ENCODE measurements at places on chromosomes 12 and 14.

DNA sequence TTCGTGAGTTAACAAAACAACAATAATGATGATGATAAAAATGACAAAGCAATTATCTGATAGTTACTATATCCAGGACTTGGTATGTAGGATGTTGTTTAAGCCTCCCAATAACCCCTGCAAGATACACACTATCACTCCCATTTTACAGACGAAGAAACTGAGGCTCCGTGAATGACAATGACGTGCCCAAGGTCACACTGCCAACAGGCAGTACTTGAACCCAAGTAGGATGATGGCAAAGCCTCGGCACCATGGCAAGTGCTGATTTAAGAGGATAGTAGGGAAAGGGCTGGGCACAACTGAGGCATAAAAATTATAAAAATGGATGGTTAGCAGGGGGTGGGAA, 226.8 kb upstream of the LHX5 start:
- DNase-seq: no peak

DNA sequence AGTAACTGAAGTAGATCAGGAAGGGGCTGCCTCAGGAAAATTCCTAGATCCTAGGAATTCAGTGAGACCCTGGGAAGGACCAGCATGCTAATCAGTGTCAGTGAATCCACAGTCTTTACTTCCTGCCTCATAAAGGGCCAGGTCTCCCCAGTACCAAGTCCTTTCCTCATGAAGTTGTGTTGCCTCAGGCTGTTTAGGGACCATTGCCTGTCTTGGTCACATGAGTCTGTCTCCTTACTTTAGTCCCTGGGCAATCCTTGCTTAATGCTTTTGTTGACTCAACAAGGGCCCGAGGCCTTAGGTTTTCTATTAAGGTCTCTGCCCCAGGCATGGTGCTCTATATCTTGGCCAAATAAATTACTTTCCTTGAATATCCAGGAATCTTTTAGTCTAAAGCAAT, 16.1 kb upstream of the ATF1 start:
- no peak for DNase-seq

DNA sequence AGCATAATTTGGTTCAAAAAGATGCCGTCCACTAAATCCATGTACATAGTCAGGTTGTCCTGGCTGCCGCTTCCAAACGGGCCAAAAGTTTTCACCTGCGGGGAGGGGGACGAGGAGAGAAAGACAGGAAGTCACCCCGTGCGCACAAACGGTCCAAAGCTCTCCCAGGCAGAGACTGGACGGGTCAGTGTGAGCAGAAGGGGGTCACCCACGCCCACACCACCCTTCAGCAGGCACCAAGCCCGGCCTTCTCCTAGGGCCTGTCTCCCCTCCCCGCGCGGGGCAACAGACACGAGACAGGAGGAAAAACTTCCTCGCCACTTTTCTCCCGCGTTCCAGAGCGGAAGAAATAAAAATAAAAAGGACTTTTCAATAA, 888 bp downstream of the CCDC88C start:
- DNase-seq: no peak

GRCh38 chr14:59301354-59301753, 112.9 kb downstream of the DAAM1 start:
- DNase-seq: no peak

DNA sequence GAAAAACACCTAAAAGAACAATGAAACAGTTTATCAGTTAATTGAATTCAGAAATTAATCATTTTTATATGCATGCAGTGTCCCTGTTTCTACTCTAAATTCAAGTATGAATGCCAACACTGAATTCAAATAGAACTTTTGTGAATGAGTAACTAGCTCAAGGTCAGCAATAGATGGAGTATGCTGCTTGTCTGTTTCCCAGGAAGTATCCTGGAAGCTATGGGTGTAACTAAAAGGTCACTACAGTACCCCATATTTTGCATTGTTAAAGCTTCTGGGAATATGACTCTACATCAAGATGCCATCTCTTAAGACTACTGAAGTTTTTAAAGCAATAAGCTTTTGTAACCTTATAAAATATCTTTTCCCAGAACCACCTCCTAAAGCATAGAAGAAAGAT, 681.4 kb upstream of the FBXO33 start:
- no peak for DNase-seq

- no peak for DNase-seq
Measured at GRCh38 chr14:32654106-32654505, 284.6 kb upstream of the NPAS3 start.

- no peak for DNase-seq
Measured at GRCh38 chr12:32603858-32604257, 75.2 kb upstream of the DNM1L start.

GRCh38 chr12:108691998-108692808, 39.1 kb downstream of the CORO1C start:
- DNase-seq: no peak

Measured in stimulated activated CD8-positive, alpha-beta memory T cell treated with anti-CD3 and anti-CD28 coated beads, Interleukin-7, amount 100 ng/mL, for 1 hour (primary cell).